Erythroblast (primary cell): ENCODE measurements at places on chromosomes 1 and 21.

DNA sequence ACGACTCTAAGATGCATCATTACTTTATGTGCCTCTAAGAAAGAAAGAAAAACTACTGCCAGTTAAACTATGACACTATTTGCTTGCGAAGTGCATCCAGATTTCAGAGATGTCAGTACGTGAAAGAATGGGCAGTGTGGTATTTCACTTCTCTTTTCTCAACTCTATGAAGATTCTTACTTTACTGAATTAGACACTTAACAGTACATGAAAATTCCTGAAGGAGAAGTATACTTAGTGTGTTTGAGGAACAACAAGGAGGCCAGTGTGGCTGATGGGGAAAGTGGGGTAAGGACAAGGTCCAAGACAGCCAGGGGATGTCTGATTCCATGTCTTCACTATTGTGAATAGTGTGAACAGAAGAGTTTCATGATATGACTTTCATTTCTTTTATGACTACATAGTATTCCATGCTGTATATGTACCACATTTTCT lies 53.9 kb upstream of the HSD17B7 start:
- DNase-seq = no peak

GRCh38 chr1:175307160-175307559 lies 114.6 kb upstream of the KIAA0040 start:
- DNase-seq = no peak

GRCh38 chr1:8274352-8274751 lies 43.6 kb upstream of the SLC45A1 start:
- no peak for DNase-seq

DNA sequence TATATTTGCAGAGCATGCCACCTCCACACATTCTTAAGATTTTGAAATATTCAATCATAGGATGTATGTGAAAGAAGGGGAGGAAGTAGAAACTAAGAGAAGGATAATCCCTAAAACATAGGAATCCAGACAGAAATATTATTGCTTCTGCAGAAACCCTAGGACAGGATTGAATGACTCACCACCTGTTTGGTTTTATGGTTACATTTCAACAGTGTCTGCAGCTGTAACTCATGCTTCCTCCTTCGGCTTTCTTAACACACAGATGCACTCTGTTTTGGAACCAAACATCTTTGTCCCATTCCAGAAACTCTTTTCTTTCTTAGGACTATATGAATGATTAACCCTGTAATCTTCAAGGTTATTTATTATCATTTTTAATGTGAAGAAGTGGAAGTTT lies 20.7 kb downstream of the RGS7 start:
- DNase-seq = no peak

- DNase-seq = no peak
Measured at GRCh38 chr1:223525957-223526356, 132.7 kb downstream of the CCDC185 start.

- no peak for DNase-seq
Measured at GRCh38 chr1:33010932-33011731, 25.6 kb downstream of the AK2 start.

DNA sequence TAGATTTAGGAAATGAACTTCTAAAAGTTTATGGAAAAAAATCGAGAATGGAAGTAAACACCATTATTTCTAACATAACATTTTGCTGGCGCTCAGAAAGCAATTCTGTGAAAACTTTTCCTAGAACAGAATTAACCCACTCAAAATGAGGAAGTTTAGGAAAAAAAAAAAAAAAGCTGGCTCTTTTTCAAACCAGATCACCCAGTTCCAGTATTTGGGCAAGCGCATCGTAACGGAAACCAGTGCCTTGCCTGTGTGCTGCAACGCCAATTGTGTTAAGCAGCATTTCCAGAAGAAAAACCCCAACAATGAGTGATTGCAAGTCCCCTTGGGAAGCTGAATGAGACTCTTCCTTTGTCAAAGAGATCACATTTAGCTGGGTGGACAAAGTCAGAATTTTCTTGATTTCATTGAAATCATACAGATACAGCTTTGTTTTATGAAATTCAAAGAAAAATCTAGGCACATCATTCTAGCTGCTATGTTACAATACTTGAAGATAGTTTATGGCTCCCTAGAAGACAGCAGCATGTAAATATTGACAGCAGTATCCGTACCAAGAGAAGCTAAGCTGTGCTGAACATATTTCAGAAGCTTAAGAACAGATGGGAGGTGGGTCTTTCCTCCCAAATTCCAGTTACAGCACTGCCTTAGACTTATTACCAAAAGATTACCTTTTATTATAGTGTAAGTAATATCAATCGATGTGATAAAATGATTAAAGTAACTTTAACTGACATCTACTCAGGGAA lies 113.4 kb downstream of the ERG start:
- DNase-seq = no peak

- no peak for DNase-seq
Measured at GRCh38 chr1:232621050-232621449, 8.9 kb downstream of the SIPA1L2 start.

- no peak for DNase-seq
Measured at GRCh38 chr1:119984771-119985170, 84.7 kb downstream of the NOTCH2 start.

DNA sequence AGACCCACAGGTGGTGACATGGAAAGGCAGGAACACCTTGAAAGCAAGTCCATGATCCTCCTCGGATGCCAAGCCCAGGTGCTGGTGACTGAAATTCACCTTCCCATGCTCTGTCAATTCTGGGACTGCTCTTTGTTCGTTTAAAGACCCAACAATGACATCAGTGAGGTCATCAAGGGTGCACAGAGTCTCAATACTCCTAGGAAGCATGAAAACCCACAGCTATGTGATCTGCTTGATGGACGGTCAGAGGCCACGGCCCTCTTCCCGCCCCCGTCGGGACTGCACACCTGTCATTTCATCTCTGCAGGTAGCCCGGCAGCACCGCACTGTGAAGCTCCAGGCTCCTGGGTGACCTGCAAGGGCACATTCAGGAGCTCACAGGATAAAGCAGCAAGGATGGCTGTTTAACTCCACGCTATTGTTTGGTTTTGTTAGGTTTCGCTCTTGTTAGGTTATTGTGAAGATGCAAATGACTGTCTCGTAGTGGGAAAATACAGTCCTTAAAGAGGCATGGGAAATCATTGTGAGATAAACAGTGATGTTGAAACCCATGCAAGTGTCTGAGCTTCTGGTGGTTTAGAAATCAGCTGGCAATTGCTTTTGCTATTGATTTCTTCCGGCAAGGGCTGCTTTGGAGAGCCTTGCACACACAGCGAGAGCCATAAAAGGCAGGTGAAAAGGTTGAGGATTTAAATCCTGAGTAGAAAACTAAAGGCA lies 124.8 kb upstream of the AJAP1 start:
- DNase-seq = no peak
